ENCODE measurements at places on chromosomes 3 and 15.

GRCh38 chr3:53142986-53143385, 12.8 kb upstream of the RFT1 start:
- DNase-seq, result no peak

GRCh38 chr15:58401276-58401675, 30.5 kb upstream of the LIPC start:
- no peak for DNase-seq

GRCh38 chr15:25863111-25863967, at the start of gene ATP10A:
TSS of gene ATP10A (minus strand) at chr15:25863327. CDS start at chr15:25863096, 231 bp downstream.
- DNase-seq, result peak; percentile 74

DNA sequence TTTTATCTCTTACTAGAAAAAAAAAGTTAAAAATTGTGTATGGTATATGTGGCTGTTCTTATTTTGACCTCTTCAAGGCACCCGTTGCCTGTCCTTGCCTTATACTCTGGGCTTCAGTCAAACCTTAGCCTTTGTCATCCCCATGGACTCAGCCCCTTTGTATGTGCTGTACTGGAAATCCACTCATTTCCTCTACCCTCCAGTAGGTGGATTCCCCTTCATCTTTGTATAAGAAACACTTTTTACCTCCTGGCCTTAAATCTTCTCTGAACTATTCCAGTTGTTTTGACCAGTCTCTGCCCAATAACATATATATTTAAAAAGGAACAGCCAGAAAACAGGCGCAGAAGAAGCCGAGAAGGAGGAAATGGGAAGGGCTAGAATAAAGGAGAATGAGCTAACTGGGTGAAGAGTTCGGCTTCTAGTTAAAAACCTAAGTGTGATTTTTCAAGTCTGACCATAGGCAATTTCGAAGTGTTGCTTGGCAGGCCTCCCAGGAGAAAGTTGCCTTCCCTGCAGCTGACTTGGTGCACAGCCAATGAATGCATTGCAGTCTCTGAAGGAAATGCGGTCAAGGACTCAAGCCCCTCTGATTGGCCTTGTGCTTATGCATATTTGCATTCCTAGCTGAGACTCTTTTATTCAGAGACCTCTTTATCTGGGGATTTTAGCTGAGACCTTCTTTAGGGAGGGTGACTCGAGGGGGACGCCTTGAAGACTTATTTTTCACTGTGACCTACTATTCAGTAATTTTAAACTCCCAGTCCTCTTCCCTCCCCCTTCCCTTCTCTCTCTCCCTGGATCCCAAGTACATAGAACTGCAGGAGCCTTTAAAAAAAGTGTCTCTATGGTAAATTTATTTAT, 277.4 kb downstream of the ROBO1 start:
- DNase-seq, result peak; percentile 84

- DNase-seq, result no peak
Measured at GRCh38 chr3:193974191-193974652, 161.7 kb upstream of the HES1 start.
